ENCODE measurements at places on chromosomes 3 and 15.

DNA sequence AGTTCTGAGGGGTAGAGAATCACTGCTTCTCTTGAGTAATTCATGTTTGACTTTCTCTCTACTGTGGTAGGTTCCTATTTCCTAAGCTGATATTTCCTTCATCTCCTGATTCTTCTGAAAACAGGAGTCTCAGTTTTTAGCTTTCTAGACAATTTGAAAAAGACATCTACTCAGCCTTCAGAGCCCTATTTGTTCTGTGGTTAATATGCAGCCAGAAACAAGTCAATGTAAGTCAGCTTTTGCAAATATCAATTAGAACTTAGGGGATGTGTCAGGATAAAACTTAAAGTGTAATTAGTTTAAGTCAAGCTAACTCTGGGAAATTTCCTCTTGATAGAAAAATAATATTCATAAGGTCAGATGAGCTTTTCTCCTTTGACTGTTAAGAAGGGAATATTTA is 21.7 kb upstream of the HACD2 start:
- DNase-seq: no peak

DNA sequence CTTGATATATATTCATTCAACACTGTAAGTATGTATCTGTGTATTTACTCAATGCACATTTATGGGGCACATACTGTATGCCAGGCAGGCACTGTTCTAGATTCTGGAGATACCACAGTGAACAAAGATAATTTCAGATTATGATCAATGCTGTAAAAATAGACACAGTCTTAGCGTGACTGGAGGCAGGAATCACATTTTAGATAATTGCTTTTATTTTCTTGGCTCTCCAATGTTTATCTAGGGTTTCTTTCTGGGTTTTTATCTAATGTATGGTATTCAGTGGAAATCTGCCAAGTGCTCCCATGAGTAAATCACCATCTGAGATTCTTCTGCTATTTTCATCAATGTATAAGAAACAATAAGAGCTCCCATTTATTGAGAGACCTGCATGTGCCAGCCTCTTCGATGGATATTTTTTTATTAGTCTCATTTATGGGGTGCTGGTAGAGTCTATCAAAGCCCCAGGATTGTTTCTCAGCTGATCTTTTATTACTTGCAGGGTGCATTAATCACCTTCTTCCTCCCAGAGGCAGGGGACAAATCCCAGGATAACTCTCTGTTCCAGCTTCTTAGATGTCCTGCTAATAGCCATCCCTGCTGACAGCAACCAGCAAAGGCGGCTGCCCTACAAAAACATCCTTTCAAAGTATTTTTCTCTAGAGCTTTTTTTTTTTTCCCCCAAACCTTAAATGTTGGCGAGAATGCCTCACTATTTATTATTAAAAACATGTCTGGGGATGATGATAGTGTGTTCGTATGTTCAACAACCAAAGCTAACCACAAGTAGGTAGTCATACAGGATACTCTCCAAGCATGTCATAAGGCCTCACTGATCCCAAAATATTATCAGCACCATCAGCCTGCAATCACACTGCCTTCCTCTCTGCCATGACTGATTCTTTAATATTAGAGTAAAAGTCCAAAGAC is 331.0 kb upstream of the RASGRP1 start:
- no peak for DNase-seq

- DNase-seq: no peak
Observed at GRCh38 chr15:98398886-98399285, 249.5 kb upstream of the IGF1R start.

- no peak for DNase-seq
Observed at GRCh38 chr3:179168918-179169317, 20.8 kb downstream of the PIK3CA start.

DNA sequence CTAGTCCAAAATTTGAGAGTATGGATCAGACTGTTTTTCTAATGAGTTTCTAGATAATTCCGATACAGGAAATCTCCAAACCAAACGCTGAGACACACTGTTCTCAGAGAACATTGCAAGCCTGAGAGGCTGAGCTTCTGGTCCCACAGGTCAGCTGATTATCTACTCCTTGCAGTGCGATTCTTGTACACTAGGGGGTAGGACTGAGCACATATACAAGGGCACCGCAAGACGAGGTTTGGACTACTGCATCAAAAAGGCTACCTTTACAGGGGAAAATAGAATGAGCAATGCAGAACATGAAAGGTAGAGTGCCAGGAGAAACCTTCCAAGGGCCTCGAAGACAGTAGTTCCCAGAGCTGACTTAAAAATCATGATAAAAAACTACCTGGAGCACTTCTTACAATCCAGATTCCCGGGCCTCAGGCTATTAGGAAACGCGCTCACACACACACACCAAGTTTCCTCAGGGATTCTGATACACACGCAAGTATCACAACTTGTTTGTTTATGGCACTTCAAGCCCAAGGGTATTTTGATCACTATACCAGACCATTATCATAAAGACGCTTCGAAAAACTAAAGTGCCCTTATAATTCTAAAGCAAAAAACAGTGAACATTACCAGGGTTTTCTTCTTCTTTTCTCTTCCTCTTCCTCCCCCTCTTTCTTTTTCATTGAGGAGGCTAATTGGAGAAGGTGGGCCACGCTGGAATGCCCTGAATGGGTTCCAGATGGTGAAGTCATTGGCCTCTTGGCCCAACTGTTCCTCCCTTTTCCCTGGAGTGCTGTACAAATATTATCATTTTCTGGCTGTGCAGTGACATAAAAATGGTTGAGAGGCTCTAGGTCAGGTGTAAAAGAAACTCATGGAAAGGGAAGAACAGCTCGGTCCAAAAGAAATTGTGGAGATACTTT is 61.8 kb downstream of the SLC12A8 start:
- DNase-seq: peak; percentile 82

DNA sequence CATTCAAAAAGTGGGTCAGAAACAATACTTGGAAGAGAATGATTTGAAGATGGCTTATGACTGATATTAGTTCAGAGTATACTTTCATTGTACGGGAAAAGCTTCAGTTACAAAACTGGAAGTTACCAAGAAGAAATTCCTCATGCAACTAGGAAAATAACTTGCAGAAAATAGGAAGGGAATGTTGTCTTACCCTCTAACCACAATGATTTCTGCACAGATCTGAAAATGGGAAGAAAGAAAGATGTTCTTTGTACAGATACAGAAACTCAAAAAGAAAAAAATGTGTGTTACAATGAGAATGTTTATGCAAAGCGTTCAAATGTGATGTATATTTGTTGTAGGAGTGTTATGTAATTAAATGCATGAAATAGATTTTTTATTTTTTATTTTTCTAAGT is 3.7 kb downstream of the ZNF280D start:
- DNase-seq: no peak

DNA sequence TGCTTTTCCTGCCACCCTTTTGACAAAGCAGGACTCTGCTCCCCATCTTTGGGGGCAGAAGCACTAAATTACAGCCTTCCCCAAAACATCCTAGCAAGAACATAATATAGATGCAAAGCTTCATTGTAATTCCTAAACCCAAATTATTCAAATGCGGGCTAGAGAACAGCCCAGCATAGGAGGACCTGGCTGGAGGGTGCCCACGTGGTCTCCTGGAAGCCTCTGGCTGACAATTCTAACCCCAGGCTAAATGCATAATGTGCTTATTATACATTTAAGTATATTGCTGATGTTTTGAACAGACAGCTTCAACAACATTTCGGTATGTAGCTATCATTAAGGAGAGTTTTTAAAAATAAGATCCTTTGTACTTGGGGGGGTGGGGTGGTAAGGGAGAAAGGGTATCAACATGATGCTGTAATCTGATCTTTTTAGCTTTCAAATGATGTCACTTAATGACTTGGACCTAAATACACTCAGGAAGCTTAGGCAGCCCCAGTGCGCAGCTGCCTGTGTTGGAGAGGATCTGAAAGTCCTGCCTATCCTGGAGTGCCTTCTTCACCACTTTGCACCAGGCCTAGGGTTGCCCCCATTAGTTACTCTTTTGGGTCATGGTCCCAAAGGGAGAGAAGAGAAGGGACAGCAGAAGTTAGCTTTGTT is 57.2 kb upstream of the USP3 start:
- no peak for DNase-seq

- no peak for DNase-seq
Observed at GRCh38 chr3:72960812-72961518, 35.6 kb upstream of the PPP4R2 start.

DNA sequence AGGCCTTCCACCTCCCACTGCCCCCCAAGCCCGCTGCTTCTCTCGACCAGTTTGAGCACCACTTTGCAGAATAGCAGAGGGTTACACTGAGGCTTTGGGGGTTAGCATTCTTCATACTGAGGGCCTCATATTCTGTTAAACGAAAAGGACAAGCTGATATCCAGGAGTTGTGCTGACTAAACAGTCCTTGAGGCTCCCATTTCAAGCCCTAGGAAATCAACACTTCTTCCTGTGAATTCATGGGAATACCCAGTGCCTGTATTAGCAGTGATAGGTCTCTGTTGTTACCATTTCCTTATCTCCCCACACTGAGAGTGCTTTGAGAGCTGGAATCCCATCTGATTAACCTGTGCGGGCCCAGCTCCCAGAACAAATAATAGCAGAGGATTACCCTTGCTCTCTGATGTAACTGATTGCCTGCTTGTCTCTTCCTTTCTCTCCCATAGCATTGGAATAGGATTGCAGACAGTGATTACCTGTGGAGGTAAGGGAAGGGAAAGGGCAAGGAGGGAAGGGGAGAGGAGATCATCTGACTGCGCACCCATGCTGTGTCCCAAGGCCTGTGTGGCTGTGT is 930 bp downstream of the FBXW12 start:
- no peak for DNase-seq

- DNase-seq: no peak
Observed at GRCh38 chr15:66633041-66633937, 67.5 kb upstream of the LCTL start.

DNA sequence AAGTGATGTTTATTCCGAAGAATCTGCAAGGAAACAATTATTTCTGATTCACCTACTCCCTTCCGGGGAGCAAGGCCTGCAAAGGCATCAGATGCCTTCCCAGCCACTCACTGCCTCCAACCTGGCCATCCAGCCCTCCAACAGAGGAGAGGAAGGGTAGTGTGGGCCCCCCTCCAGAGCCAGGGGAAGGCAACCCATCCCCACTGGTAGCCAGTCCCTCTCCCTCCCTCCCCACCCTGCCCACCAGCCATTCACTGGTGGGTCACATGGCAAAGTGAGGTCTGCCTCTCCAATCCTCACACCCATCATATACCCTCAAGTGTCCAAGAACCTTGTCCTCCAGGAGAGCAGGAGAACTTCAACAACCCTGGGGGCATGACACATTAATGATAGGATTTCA is 2.4 kb upstream of the VIPR1 start:
- no peak for DNase-seq

- no peak for DNase-seq
Observed at GRCh38 chr3:59608356-59608755, 558.5 kb upstream of the CFAP20DC start.

DNA sequence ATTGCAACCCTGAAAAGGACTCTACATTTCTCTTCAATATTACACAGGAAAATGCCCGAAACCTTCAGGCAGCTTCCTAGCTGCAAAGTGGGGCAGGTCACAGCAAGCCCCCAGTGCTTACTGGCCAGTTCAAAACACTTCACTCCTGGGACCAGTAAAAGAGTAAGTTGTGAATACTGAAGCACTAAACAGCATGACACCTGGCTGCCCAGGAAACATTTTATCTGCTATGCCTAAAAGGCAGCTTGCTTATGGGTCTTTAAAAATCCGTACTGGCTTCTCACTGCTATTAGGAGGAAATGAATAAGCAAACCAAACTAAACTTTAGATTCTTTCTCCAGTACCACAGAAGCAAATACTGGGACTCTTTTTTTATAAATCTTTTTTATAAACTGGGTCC is 457.9 kb upstream of the ALCAM start:
- peak; percentile 75 for DNase-seq

GRCh38 chr3:193354423-193354822 is 24.1 kb downstream of the ATP13A5 start:
- DNase-seq: no peak

- no peak for DNase-seq
Observed at GRCh38 chr3:111907151-111907550, 48.1 kb downstream of the PHLDB2 start.

DNA sequence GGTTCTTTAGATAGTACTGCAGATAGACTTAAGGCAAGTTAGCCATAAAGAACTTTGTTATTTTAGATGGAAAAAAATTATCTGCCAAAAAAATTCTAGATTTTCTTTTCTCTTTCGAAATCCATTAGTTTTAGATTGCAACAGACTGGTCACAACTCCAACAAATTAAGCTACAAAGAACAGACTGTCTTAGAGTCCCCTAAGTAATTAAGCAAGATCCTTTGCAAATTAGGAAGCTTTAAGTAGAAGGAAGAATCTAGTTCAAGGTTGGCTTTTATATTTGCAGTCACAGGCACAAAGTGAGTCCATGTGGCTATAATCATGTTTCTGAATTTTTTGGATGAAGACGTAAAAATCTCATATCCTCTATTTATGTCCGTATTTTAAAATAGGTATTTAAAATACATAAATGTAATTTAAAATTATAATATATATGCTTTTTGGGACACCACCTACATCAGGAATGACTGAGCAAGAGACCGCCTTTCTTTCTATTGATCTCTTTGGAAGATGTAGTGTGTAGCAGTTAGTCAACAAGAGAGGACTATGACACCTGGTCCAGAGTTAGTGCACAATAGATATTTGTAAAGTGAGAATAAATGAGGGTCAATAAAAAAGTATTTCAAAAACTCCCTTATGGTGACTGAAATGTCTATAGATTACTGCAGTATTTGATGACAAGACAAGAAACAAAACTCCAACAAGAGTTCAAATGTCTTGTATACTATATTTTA is 34.4 kb downstream of the TMEM45A start:
- no peak for DNase-seq

- no peak for DNase-seq
Observed at GRCh38 chr3:117622171-117622841, 912.7 kb downstream of the TUSC7 start.

GRCh38 chr3:31968369-31968926 is 12.6 kb downstream of the OSBPL10 start:
- DNase-seq: no peak

GRCh38 chr3:142022381-142022780 is 127.0 kb downstream of the TFDP2 start:
- DNase-seq: peak; percentile 75

DNA sequence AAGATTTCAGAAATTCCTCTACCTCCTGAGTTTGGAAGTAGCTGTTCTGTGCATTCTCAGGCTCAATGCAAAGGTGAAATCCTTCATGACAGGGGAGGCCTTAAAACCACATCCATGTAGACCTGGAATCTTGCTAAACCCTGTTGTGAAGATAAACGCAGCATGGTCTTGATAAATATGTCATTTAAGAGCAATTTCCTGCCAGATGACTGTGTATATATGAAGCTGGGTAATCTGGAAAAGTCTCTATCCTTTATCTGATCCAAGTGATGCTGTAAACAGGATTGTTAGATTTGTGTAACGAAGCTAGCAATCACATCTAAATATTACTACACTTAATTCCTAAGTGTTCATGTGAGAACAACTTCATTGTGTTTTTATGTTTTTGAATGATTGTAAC is 9.1 kb downstream of the MCTP2 start:
- no peak for DNase-seq

DNA sequence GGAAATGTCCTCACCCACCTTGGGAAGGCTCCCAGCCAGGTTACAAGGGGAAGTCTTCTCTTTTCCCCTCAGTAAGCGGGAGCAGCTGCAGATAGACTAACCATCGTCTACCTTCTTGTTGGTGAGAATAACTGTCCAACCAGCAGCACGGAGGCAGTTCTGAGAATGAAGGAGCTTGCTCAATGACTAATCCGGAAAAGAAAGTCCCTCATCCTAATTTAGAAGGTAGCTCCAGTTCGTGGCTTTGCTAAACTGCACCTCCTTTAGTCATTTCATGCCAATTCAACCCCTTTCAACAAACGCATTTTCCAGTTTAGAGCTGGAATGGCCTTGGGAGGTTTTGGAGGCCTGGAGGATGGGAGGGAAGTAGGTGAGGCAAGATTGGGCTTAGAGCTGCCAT is 527.4 kb upstream of the PROK2 start:
- DNase-seq: no peak

Measured in NAMALWA (cell line).